ENCODE measurements at places on chromosomes 13 and 19.

DNA sequence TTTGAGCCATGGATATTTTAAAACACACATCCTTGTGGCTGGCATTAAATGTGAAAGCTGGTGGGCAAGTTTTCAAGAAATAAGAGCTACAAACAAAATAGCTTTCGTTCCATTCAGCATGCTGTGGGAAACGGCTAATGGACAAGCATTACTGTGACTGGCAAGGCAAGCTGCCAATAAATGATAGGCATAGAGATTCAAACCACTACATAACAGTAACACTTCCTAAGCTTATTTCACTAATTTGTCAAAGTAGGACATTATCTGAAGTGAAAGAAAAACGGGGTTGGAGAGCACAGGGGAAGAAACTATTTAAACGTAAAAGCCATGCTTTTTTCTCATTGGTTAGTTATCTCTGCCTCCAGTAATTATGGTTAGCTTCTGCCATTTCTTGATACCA, 26.0 kb downstream of the OBI1 start:
- no peak for DNase-seq

GRCh38 chr13:49319551-49319950, 71.8 kb downstream of the CDADC1 start:
- DNase-seq: no peak

DNA sequence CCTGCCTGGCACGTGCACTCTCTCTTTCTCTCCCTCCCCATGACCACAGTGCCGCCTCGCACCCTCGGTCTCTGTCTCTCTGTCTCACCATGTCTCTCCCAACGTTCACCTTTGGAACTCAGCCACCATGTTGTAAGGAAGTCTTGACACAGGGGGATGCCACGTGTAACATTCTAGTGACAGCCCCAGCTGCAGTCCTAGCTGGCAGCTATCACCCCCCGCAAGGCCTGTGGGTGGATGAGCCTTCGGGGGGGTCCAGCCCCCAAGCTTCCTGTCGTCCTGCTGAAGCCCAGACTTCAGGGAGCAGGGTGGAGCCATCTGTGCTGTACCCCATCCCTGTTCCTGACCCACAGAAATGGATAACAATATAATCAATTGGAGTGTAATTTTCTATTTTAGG, 118.5 kb downstream of the SOX1 start:
- DNase-seq: no peak

GRCh38 chr19:55857149-55857548, 20.8 kb downstream of the NLRP4 start:
- peak; percentile 6 for DNase-seq
